Motor neuron (in vitro differentiated cells): ENCODE measurements at places on chromosomes 2 and 18. TPM values are rescaled to one million over a fixed set of nuclear protein-coding genes. Genes with fewer than 3 reads are reported as not detected.

DNA sequence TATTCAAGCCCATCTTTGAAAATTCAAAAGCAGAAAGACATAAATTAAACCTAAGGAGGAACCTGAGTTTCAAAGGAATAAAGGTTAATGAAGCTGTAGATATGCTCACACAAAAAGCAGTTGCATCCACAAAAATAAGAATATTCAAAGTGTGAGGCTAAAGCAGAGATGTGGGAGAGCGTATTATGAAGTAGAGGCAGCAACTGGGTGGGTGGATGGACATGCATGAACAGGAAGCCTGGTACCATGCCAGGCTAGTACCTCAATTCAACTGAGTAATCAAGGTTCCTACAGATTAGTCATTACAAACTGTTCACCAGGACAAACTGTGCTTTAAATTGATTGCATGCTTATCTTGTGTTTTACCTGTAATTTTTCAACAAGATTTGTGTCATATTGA lies 330.0 kb upstream of the PKDCC start:
- no peak for ATAC-seq

DNA sequence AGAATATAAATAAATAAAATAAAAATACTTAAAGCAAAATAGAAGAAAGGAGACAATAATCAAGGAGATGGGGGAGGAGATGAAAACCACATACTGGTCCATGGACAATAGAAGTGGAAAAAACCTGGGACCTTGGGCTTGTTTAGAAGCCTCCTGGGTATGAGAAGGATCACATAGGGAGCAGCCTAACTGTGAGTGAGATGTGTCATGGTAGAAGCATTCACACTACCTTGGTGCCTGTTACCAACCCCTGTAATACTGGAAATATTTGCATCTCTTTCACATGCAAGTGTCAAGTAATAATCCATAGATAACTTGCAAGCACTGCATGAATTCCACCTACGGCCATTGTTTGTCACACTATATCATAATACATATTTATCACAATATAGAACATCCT lies 23.2 kb upstream of the RNF103 start:
- no peak for ATAC-seq

The GPN1 gene
- 22.5 and 23.8 TPM in 2 replicates for total RNA-seq

The GATA6 gene
- total RNA-seq, result 2.1 and 2.3 TPM in 2 replicates
